ENCODE measurements at places on chromosomes 7 and 10. TPM values are rescaled to one million over a fixed set of nuclear protein-coding genes. Genes with fewer than 3 reads are reported as not detected.

DNA sequence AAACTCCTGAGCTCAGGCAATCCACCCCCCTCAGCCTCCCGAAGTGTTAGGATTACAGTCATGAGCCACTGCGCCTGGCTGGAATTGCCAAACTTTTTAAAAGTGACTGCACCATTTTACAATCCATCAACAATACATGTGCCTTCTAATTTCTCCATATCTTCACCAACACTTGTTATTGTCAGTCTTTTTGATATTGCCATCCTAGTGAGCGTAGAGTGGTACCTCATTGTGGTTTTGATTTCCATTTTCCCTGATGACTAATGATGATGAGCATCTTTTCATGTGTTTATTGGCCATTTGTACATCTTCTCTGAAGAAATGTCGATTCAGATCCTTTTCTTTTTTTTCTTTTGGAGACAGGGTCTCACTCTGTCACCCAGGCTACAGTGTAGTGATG is 21.7 kb upstream of the STRIP2 start:
- H3K4me1 ChIP-seq: no peaks in the 10 kb centered on the region
- no peak overlapping the region for H3K27ac ChIP-seq
- no peak overlapping the region for H3K4me3 ChIP-seq
- H3K36me3 ChIP-seq: peaks cover 10% of the 10 kb centered on the region
- no peak for DNase-seq
- no peaks in the 10 kb centered on the region for H3K27me3 ChIP-seq

DNA sequence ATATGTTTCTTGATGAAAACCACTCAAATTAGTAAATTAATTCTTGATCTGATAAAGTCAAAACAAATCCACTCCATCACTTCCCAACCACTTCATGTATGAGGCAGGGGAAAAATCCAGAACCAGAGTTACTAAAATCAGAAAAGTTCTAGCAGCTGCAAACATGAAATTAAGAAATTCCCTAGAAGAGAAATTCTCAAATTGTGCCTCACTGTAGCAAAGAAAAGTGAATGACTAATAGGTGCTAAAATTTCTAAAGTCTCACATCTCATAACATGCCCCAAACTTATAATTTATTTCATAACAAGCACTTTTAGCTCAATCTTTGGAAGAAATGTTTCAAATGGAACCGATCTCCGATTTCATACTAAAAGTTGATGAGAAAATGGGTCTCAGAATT is 345.0 kb upstream of the AOAH start:
- no peak overlapping the region for H3K4me3 ChIP-seq
- no peaks in the 10 kb centered on the region for H3K36me3 ChIP-seq
- H3K27me3 ChIP-seq: no peaks in the 10 kb centered on the region

DNA sequence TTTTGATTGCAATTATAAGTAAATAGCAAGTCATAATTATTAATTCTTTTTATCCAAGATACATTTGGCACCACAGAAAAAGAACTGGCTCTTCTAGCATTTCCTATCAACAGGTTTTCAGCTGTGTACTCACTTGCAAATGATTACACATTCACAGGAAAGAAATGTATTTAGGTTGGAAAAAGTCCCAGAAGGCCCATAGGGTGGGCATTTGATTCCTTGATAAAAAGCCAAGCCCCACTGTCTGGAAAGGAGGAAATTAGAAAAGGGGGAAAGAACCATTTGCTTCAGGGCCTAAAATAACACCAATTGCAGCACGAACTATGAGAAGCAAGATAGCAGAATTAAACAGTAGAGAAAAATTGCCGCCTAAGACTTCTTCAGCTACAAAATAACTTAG is 80.8 kb upstream of the COL1A2 start:
- DNase-seq: no peak
- H3K27ac ChIP-seq: no peak overlapping the region
- no peaks in the 10 kb centered on the region for H3K4me1 ChIP-seq
- no peaks in the 10 kb centered on the region for H3K27me3 ChIP-seq

- DNase-seq: no peak
- no peaks in the 10 kb centered on the region for H3K27me3 ChIP-seq
- H3K4me1 ChIP-seq: no peaks in the 10 kb centered on the region
- no peaks in the 10 kb centered on the region for H3K36me3 ChIP-seq
Observed at GRCh38 chr7:29042824-29043231, 84.7 kb upstream of the TRIL start.

- H3K4me3 ChIP-seq: no peak overlapping the region
- H3K4me1 ChIP-seq: no peaks in the 10 kb centered on the region
Observed at GRCh38 chr7:145105561-145105960, 269.7 kb upstream of the TPK1 start.

DNA sequence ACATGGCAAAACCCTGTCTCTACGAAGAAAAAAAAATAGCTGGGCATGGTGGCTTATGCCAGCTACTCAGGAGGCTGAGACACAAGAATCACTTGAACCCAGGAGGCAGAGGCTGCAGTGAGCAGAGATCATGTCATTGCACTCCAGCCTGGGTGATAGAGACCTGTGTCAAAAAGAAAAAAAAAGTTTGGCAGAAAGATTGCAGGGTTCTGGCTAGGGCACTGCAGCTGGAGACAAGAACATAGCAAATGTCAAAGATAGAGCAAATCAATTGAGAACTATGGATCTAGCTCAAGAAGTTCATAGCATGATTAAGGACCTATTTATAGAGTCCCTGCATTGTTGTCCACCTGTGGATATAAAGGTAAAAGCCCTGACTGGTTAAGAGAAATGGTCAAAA is 79.5 kb downstream of the CACNA2D1 start:
- H3K27ac ChIP-seq: no peak overlapping the region
- H3K27me3 ChIP-seq: no peaks in the 10 kb centered on the region
- H3K4me3 ChIP-seq: no peak overlapping the region
- no peaks in the 10 kb centered on the region for H3K4me1 ChIP-seq
- DNase-seq: no peak
- no peaks in the 10 kb centered on the region for H3K36me3 ChIP-seq

- no peak overlapping the region for H3K4me3 ChIP-seq
- H3K36me3 ChIP-seq: no peaks in the 10 kb centered on the region
- no peak for DNase-seq
- no peaks in the 10 kb centered on the region for H3K27me3 ChIP-seq
- H3K4me1 ChIP-seq: no peaks in the 10 kb centered on the region
- H3K27ac ChIP-seq: peak overlapping the region; percentile 52
Observed at GRCh38 chr10:42488416-42488815, 150.0 kb downstream of the ZNF33B start.

The PNLIPRP2 gene
- not detected for total RNA-seq

The KCNMA1 gene
- 18.6 TPM for total RNA-seq

Measured in upper lobe of left lung (tissue), 6 donors.